Smooth muscle cell of trachea (primary cell): ENCODE measurements at places on chromosomes 1 and 21. TPM values are rescaled to one million over a fixed set of nuclear protein-coding genes. Genes with fewer than 3 reads are reported as not detected.

TRIM63 gene
- total RNA-seq, result 0.15 TPM in 1 of 2 replicates, not detected in the other

MAB21L3 gene
- 0.66 TPM in 1 of 2 replicates, not detected in the other for total RNA-seq

FCRL5 gene
- total RNA-seq, result not detected in 2 replicates

MAP3K7CL gene
- total RNA-seq, result 22.7 and 23.3 TPM in 2 replicates

SUSD4 gene
- not detected in 2 replicates for total RNA-seq

KCND3 gene
- total RNA-seq, result under 0.01 TPM in 2 replicates

FALEC gene
- total RNA-seq, result 1.5 TPM in 1 of 2 replicates, not detected in the other

ZNF683 gene
- total RNA-seq, result not detected in 2 replicates

SLC16A4 gene
- 44.7 and 53.7 TPM in 2 replicates for total RNA-seq

LRRC38 gene
- not detected in 2 replicates for total RNA-seq

LEMD1 gene
- total RNA-seq, result not detected in 2 replicates

PRRX1 gene
- 194 and 270 TPM in 2 replicates for total RNA-seq

KCNC4 gene
- total RNA-seq, result 2.6 and 8.6 TPM in 2 replicates

RHD gene
- not detected in 2 replicates for total RNA-seq
